ENCODE measurements at places on chromosomes 3 and 15. TPM values are rescaled to one million over a fixed set of nuclear protein-coding genes. Genes with fewer than 3 reads are reported as not detected.

Gene CPN2
- 2.4 TPM for total RNA-seq

Gene GNAT1
- not detected for total RNA-seq

DNA sequence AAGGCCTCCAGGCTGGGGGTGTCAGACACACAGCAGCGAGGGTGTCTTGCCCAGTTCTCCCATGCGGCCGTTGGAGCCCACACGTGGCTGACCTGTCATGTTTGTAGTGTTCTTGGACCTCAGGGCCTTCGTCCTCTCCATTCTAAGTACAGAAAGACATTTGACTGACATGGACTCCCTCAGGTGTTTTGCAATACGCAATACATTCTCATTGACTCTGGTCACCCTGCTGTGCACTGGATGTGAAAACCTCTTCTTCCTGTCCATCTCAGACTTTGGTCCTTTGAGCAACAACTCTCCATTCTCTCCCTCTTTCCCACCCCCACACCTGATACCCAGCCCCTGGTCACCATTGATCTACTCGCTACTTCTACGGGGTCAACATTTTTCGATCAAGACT is 28.9 kb upstream of the ACAD9 start:
- DNase-seq, result no peak

GRCh38 chr3:172125053-172125452 is 85.7 kb downstream of the FNDC3B start:
- no peak for DNase-seq

GRCh38 chr15:52037889-52038505 is 19.0 kb downstream of the MAPK6 start:
- DNase-seq, result no peak

- DNase-seq, result peak; percentile 50
These were observed 95.7 kb downstream of the CHDH start for GRCh38 chr3:53750253-53751210.

GRCh38 chr15:36053746-36054145 is 507.8 kb upstream of the DPH6 start:
- no peak for DNase-seq

DNA sequence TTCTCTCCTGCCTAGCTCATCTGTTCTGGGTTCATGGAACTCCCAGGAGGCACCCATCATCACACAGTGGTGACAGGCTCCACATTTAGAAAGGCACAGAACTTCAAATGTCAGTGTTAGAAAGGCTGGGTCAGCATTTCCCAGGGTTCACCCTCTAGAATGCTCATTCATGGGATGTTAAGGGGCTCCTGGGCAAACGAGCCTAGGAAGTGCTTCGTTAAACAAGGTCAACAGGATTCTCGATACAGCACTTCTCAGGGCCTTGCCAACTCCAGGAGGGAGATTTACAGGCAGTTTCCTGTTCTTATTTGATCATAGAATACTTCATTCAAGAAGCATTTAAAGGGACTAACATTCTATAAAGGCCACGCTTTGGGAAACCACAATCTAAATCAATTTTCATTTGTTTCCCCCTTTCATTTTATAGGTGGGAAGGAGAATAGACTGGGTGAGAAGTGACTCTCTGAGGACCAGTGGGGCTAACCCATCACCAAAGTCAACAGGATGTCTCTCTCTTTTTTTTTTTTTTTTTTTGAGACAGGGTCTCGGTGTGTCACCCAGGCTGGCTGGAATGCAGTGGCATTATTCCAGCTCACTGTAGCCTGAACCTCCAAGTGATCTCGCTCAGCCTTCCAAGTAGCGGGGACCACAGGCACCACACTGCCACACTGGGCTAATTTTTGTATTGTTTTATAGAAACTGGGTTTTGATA is 14.3 kb downstream of the IGDCC4 start:
- no peak for DNase-seq

GRCh38 chr3:22977042-22977441 is 226.1 kb upstream of the UBE2E2 start:
- DNase-seq, result no peak

GRCh38 chr15:51759557-51760070 is 8.2 kb downstream of the TMOD2 start:
- DNase-seq, result peak; percentile 50

DNA sequence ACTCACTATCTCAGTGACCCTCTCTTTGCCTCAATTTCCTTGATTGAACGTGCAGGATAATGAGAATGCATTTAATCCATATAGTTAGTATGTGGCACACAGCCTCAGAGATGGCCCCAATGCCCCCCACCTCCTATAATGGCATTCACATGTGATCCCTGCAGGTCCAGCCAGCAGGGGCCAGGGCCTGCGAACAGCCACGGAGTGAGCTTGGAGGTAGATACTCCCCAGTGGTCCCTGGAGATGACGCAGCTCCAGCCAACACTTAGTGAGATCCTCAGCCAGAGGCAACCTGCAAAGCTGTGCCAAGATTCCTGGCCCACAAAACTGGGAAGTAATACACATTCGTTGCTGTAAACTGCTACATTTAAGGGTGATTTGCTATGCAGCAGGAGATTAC is 184.9 kb upstream of the NSMCE3 start:
- no peak for DNase-seq

Data from left ventricle myocardium inferior (tissue), 1 donor.